ENCODE measurements at places on chromosomes 3 and 15.

GRCh38 chr3:126340943-126341754 lies 16.1 kb downstream of the KLF15 start:
- DNase-seq: no peak

DNA sequence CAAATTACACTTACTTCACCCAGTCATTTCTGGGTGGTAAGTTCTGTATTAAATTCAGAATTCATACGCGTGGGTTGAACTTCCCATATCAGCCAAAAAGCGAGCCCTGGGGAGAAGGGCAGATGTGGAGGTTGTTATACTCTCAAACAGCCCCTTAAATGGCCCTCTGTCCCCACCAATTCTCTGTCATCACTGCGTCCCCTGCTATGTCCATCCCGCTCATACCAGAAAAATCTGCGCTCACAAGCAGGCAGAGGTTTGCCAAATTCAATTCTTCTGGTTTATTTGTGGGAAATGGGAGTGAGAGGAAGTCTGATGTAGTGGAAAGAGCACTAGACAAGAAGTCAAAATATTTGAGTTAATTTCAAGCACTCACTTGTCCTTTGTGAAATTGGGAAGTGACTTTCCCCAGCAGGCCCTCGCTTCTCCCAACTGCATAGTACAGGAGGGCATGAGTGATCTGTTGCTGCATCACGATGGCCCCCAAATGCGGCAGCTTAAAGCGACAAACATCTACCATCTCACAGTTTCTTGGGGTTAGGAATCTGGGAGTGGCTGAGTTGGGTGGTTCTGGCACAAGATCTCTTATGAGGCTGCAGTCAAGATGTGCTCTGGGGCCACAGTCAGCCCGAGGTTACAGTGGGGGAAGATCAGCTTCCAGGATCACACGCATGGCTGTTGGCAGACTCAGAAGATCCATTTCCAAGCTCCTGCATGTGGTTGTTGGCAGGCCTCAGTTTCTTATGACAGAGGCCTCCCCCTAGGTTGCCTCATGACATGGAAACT lies 67.7 kb downstream of the CPN2 start:
- DNase-seq: no peak

DNA sequence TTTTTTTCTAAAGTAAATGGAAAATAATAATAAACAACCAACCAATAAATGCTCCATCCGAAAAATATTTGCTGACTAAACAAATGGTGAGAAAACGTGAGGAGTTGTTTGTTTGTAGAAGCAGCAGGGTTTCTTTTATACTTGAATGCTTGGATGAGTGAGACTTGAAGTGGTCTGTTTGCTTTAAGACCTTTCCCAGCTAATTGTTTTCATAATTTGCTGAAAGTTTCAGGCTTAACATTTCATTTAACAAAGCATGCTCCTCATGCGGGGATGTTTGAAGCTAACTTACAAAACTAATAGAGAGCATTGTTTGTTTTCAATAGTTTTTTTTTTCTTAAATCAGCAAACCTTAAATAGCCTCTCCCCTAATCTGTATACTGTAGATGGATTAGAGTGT lies 484.6 kb downstream of the ROBO2 start:
- peak; percentile 52 for DNase-seq

- no peak for DNase-seq
These were observed 105.6 kb downstream of the MCTP2 start for GRCh38 chr15:94336817-94337467.

GRCh38 chr15:74878273-74878672 lies 5.1 kb upstream of the SCAMP2 start:
- no peak for DNase-seq

GRCh38 chr3:179194931-179195330 lies 46.8 kb downstream of the PIK3CA start:
- DNase-seq: no peak

DNA sequence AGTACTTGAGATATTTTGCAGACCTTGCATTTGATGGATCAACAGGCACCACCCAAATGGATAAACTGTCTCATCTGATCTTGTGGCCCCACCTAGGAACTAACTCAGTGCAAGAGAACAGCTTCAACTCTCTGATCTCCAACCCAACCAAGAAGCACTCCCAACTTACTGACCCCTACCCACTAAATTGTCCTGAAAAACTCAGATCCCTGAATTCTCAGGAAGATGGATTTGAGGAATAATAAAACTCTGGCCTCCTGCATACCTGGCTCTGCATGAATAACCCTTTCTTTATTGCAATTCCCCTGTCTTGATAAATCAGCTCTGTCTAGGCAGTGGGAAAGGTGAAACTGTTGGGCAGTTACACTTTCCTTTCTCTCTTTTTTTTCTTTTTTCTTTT lies 247.9 kb downstream of the ZPLD1 start:
- DNase-seq: no peak
